Muscle of arm (tissue), 14 donors: ENCODE measurements at places on chromosomes 6 and 20.
A peak's percentile ranks its signal among the peaks of the same experiment; 100 is the strongest.

GRCh38 chr20:15026759-15027158, 689.3 kb upstream of the FLRT3 start:
- DNase-seq: no peak

- peak; percentile 64 for DNase-seq
Measured at GRCh38 chr20:62010551-62011402, 54.9 kb downstream of the TAF4 start.

DNA sequence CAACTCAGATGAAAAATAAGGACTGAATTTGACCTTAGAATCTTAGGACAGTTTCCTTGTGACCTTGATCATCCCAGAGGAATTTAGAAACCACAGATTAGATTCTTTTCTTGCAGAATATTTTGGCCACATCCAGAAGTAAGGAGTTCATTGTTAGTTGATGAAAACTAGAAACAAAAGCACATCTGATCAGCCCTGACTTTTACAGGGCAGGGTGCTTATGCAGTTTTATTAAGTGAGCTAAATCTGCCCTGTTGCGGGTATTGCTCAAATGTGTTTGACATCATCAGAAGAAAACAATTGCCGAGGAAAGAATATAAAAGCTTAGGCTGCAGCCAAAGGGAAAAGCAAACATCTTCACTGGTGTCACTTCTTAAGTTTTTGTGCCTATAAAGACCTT, 100.8 kb downstream of the MTFR2 start:
- DNase-seq: no peak

- DNase-seq: no peak
Measured at GRCh38 chr6:36364669-36365479, 22.6 kb downstream of the ETV7 start.

DNA sequence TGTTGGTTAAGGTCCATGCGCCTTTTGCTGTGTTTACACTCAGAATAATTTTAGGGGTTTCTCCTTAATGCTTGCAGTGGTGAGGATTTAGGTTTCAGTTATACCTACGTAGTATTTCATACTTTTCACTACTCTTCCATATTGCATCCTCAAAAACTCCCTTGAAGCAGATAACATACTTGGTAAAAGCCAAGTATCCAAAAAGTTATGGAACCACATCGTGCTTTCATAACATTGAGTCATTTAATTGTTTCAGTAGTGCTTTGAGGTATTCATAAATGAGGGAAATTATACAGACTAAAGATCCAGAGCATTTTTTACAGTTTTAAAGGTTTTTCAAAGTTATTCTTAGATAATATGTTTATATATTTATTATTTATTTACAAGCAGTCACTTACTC, 4.0 kb upstream of the ATXN1 start:
- no peak for DNase-seq
